ENCODE measurements at places on chromosomes 12 and 14.

- no peak for DNase-seq
Observed at GRCh38 chr12:59446116-59446515, 149.7 kb upstream of the SLC16A7 start.

DNA sequence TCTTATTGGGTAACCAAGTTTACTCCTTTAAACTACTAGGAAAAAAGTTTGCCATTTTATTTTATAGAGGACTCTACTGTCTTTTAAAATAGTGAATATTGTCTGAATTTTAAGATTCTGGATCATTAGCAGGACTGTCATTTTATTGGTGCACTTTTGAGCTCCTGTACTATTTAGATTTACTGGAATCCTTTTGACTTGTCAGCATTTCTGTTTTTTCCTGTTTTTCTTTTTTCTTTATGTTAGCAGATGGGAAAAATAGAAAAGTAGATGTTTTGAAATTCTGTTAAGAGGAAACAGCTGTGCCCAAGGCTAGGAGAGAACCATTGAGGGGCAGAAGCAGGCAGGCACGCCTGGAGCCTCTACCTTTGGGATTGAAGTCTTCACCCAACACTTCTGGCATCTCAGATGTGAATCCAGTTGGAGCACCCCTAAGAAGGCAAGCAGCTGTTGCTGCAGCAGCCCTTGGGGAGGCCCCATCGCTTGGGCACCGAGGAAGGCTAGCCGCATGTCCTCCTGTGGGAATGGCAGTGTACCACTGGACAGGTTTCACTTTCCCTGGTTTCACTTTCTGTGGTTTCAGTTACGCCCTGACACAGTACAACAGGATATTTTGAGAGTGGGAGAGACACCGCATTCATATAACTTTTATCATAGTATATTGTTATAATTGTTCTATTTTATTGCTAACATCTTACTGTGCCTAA is 11.5 kb downstream of the RIMKLB start:
- no peak for DNase-seq

DNA sequence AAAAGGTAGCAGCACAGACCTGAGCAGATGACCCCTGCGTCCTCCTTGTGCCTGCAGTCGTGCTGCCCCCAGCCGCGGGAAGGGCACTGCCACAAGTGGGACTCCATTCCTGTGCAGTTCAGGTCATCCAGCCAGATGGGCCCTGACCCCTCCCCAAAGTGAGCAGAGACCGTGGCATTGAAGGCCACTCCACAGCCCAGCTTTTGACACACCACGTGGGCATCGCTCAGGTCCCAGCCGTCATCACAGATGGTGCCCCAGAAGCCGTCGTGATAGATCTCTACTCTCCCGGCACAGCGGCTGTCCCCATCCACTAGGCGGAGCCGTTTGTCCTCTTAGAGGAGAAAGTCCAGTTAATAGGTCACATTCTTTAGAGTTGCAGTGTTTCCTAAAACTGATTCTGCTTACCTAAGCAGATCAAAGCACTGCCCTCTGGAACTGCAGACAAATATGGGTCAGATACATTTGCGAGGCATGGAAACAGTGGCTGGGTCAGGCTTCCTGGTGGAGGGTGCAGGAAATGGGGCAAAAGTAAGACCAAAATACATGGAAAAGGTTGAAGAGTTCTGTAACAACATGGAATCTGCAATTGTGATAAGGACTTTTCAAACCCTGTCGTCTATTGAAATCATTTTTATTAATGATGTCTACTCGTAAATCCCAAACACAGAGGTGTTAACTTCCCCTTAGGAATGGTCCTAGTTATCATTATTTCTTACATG is 69.4 kb downstream of the CD163L1 start:
- DNase-seq, result no peak

DNA sequence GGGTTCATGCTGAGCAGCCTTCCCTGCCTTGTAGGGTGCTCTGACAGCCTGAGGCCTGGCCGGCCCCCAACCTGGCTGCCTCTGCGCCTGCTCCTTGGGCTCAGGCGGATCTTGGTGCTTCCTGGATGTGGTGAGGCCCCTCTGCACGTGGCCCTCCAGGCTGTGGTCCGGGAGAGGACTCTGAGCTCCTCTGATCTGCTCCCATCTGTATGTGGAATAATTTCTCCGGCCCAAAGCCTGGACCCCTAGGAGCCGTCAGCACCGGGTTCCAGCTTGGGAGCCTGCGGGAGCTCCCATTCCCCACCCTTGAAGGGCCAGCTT is 21.3 kb upstream of the EIF2B2 start:
- DNase-seq, result no peak

- DNase-seq, result no peak
Observed at GRCh38 chr14:65910108-65910786, 497.7 kb downstream of the FUT8 start.

GRCh38 chr12:72297666-72298065 is 25.5 kb downstream of the TRHDE start:
- DNase-seq, result no peak

- DNase-seq, result no peak
Observed at GRCh38 chr14:57086271-57087162, 182.2 kb downstream of the EXOC5 start.

- no peak for DNase-seq
Observed at GRCh38 chr12:114140576-114140975, 174.5 kb upstream of the RBM19 start.

DNA sequence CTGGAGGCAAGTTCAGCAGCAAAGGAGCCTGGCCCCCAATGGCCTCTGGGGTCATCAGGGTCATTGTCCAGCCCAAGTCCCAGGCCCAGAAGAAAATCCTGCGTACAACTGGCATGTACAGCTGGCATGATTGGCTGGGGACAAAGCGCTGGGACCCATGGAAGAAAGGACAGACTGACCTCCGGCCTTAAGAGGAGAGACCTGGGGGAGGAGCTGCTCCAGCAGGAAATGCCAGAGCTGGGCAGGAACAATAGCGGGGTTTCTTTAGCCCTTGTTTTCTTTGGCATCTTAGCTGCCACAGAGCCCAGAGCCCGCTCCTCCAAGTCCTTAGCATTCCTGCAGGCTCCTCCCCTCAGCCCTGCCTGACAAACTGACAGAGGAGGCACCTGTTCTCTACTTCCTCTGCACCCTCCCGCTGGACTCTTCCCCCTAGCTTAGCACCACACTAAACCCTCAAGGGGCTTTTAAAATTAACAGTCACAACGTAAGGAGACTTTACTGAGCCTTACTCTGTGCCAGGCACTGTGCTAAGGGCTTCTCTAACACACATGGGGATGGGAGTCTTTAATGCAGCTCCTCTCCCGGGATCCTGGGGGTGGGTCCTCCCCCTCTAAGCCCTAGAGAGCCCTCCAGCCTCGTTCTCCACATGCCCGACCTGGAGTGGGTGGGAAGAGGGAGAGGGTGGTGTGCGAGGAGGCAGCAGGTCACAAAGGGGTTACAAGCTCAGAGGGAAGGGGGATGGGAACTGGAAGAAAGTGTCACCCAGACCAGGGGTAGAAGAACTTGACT is 1.8 kb upstream of the AQP5 start:
- no peak for DNase-seq

DNA sequence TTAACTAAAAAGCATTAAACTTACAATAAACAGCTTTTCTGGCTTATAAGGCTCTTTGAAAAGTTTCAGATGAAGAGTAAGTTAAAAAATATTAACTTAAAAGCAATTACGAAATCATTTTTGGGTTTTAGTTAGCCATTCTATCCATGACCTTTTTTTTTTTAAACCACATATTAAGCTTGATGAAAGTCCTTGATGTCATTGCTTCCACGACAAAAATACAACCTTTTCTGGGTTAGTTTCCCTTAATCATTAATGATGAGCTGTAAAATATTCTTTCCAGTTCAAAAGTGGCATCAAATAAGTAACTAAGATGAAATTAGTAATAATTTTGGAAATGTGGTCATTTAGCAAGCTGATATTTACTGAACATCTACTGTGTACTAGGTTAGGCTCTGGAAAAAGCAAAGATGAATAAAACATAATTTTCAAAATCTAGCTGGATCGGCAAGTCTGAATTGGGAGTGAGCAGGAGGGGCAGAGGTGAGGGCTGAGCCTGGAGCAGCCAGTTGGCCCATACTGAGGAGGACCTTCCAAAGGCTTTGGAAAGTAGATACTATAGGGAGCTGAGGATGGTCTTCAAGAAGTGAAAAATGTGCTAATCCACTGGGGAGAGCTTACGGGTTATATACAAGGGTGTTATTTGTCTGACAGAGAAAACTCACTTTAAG is 345.2 kb downstream of the ZFP36L1 start:
- DNase-seq, result no peak

GRCh38 chr14:96478119-96478518 is 24.1 kb upstream of the PAPOLA start:
- no peak for DNase-seq

GRCh38 chr12:104063712-104064030 is 660 bp upstream of the HCFC2 start:
- no peak for DNase-seq

- DNase-seq, result no peak
Observed at GRCh38 chr12:131990066-131990979, 40.6 kb downstream of the EP400 start.

DNA sequence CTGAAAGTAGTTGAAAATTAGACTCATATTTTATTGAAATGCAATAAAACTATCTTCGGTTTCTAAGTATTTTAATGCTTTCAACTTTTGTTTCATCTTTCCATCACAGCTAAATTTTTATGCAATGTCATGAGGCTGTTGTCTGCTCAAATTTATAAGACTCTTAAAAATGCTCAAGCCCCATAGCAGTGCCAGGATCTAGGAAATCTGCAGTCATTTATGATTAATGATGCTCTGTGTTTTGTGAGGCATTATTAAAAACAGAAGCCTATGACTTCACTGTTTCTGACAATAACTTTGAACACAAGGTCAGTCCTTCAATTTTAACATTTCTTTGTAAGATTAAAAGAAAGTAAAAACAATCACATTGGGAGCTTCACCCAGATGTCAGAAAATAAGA is 112.5 kb downstream of the ALX1 start:
- DNase-seq, result no peak

DNA sequence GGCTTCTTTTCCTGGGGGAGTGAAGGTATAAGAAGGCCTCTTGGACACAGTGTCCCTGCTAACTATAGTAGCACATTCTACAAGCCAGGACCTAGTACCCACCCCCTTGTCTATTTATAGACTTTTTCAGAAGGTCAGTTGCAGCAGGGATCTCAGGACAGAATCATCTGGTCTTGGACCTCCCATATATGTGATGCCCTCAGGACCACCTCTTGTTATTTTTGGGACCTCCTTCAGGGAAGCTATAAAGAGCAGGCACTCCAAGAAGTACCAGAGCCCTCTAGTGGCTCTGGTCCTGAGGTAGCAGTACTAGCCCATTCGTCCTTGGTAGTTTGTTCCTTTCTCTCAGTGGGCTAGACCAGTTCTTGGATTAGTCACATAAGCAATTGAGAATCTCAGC is 4.3 kb downstream of the COQ10A start:
- no peak for DNase-seq

DNA sequence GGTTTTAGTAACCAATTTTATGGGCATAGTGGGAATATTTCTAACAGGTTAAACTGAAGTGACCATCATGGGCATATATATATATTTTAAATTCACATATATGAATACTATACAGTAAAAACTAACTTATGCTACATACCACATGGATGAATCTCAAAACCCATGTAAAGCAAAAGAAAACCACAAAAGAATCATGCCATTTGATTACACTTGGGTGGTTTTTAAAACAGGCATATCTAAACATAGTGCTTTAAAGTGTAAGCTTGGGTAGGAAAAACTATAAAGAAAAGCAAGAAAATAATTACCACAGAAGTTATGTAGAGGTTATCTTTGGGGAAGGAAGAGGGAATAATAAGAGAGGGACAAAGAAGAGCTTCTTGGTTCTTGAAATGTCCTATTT is 326.1 kb downstream of the NAV3 start:
- no peak for DNase-seq

- no peak for DNase-seq
Observed at GRCh38 chr12:93989949-93990348, 158.4 kb upstream of the PLXNC1 start.

GRCh38 chr14:23117371-23118020 is 1.6 kb downstream of the CEBPE start:
- no peak for DNase-seq

DNA sequence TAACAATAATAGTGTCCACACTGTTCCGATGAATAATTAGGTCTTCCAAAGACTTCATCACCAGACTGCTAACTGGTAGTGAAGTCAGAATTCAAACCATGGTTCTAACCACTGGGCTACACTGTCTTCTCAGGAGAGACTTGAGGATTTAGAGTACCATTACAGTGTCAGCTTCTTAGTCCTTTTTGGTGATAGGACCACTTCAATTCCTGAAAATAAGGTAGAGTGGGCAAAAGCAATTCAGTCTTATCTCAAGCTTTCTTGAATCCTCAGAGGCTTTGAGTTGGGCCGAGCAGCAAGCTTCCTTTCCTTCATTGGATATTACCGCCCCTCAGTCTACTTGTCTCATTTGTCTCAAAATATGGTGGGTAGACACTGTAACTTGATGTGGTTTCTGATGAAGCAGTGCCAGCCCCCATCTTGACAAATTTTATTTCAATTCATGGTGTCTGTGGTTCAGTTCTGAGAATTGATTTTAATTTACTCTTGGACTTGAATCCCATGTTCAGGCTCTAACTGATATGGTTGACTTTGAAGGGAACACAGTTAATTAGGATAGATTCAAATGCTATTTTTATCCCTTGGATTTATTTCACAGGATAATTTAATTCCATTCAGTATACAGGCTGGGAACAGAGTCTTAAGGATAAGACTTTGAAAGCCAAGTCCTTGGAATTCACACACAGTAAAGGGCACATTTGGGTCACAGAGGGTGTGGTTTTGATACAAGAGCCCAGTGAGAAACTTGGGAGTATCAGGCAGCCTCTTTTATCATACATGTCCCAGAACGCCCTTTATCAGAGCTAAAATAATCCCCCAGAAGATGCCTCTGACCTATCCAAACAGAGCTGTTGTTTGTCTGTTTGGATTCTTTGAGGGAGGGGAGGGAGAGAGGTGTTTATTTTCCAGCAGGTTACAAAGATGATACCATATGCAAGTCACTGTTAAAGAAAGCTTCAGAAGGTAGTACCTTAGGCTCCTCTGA is 167.3 kb downstream of the PRKCH start:
- DNase-seq, result no peak

DNA sequence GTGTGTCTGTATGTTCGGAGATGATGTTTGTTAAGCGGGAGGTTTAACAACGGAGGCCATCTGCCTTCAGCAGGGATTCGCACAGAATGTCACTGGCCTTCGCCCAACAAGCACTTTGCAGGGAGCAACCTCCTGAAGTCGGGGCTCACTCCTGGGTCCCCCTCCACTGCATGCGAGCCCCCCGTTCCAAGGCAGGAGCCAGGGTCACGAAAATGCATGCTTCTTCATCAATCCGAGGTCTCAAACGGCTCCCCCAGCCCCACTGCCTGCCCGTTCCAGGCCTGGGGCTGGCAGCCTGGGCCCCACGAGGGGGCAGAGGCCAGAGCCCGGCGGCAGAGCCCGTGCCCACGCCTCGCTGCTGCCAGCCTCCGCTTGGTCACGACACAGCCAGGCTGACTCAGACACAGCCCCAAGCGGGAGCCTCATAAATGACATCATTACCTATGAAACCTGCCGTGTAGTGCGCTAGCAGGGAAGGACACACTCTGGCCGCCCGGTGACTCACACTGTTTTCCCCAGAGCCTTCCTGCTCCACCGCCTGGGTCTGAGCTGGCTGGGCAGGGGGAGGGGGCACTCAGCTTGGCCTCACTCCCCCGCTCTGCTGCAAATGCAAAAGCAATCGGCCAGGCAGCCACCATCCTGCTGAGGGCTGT is 169.5 kb upstream of the RTL1 start:
- no peak for DNase-seq

All from activated CD8-positive, alpha-beta memory T cell treated with anti-CD3 and anti-CD28 coated beads for 48 hours (primary cell).